ENCODE measurements at places on chromosomes 2 and 18. TPM values are rescaled to one million over a fixed set of nuclear protein-coding genes. Genes with fewer than 3 reads are reported as not detected.

- DNase-seq: no peak
These were observed 13.2 kb upstream of the BZW1 start for GRCh38 chr2:200798514-200798913.

LIMS3 gene
- total RNA-seq: not detected

- DNase-seq: peak; percentile 22
These were observed 437.7 kb downstream of the SATB2 start for GRCh38 chr2:199019898-199020507.

- no peak for DNase-seq
These were observed 179.6 kb downstream of the DSC3 start for GRCh38 chr18:30862900-30863299.

DNA sequence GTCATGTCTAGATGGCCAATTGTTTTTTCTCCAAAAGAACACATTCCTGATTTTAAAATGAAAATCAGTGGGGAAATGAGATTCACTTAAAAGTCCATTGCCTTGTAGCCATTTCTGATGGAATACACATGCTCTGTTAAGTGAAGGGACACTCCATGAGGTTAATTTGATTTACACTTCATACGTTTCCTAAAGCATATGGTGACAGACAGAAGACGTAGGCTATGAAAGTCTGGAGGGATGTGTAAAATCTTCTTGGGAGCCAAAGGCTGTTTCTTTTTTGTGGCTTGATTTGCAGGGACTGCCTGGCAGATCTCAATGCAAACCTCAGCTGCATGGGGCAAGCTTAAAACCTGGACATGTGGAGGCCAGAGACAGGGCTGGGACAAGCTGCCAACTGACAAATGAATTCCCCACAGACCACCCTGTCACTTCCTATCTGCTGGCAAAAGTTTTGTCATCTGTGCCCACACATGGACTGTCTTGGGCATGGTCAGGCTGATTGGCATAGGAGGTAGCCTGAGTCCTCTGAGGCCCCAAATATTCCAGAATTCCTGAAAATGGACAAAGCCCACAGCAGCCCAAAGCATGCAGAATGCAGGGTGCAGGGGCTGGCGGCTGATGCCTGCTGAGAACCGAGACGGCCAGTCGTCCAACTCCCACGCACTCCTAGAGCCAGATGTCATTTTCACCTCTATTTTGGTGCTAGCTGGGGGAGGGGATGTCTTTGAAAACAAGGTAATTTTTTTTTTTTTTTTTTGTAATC lies 73.9 kb downstream of the SDC1 start:
- no peak for DNase-seq

DNA sequence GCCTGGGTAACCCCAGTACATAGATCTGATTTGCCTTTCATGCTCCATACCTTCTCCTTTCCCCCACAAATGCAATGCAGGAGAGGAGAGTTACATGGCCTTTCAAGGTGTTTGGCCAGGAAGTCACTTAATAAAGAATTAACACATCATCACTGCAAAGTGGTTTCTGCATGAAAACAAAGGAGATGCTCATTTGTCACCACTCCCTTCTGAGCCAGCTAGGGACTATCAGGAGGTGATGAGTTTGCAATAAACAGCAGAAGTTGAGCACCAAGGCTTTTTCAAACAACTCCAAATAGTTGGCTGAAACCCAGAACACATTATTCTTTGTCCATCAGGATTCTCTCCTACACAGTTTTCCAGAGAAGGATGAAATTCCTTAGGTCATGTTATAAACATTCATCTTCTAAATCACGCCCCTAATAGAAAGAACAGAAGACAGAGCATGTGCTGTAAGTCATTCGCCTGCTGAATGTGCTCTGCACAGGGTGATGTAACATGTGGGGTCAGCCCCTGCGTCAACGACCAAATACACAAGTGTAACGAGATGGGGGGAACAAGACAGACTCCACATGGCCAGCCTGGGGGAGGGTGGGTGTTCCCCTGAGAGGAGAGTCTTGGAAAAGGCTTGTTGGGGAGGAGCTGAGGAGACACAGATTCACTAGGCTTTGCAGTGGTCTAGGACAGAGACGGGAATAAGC lies 87.3 kb upstream of the RMDN2 start:
- no peak for DNase-seq

LYG2 gene
- total RNA-seq: not detected

PSTPIP2 gene
- 0.42 TPM for total RNA-seq

GRCh38 chr2:23007631-23008235 lies 377.2 kb upstream of the KLHL29 start:
- DNase-seq: no peak

LCT gene
- total RNA-seq: not detected

DNA sequence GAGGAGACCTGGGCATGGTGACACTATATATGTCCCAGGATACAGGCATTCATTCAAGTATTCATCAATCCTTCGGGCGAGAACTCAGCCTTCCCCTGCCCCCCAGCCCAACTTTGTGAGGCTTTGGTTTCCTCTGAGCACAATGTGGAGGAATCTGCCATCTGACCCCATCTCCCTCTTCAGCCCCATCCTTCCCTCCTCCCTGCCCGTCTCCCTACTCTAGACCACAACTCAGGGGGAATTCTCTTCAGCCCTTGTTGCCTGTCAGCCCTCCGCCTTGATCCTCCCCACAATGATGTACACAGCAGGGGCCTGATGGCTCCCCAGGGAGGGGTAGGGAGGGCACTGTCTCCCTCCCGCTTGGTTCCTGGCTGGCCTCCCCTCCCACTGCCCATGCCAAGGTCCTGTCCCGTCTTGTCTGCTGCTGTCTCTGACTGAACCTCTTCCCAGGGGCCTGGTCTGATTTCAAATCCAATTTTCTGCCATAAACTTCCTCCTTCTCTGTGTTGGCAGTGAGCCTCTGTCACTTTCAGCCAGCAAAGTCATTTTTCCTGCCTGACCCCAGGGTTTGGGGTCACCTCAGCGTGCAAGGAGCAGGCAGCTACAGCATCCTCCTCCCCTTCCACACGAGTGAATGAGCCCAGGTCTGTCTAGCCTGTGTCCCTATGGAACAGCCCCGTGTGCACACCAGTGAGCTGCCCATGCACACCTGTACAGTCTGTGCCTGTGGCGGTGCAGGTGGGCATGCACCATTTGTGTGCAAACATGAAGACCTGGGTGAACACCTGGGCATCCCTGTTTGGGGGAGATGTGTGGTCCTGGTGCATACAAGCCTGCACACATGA lies 197.3 kb downstream of the CELF4 start:
- DNase-seq: peak; percentile 65

DNA sequence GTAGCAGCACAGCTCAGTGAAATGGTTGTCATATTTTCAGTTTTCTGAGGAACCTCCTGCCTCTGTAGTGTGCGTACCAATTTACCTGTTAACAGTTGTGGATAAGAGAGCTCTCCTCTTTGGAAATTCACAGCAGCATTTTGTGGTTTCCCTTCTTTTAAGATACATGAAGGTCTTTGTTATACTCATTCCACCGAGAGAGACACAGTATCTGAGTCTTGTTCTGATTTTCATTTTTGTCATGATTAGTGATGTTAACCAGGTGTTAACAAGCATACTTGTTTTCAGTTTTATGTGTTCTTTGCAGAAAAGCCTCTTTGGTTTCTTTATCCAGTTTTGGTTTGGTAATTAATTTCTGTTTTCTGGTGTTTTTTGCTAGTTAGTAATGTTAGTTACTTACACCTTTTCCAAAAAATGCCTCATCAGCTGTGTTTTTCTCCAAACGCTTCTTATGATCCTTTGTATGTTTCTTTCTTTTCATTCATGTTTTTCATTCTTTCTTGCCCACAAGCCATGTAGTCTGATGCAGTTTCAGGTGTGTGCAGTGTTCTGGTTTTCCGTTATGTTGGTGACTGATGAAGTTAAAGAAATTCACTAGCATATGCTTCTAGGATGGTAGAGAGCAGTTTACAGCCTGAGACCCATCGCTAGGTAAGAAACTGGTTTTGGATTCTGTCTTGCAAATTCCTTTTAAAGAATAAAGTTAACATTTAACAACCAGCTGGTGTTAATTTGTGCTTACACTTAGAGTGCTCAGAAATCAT lies 30.1 kb downstream of the CCDC74A start:
- no peak for DNase-seq
